Uterus (tissue), 4 donors: ENCODE measurements at places on chromosomes 7 and 10. TPM values are rescaled to one million over a fixed set of nuclear protein-coding genes. Genes with fewer than 3 reads are reported as not detected.

C10orf53 gene
- not detected for total RNA-seq

DNA sequence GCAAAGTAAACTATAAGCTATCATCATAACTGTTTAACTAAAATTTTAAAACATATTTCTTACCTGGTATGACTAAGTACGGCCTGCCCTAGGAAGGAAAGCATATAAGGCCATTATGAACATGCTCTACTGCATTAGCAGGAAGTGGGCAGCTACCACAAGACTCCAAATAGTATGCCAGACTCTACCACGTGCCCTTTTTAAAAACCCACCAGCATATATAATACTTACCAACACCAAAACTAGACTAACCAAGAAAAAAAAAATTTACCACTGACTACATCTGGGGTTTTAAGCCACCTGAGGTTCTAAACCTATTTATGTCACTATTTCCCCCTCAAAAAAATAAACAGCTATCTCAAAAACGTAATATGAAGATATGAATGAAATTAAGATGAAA, 30.1 kb downstream of the NUDCD3 start:
- no peak for DNase-seq

DNA sequence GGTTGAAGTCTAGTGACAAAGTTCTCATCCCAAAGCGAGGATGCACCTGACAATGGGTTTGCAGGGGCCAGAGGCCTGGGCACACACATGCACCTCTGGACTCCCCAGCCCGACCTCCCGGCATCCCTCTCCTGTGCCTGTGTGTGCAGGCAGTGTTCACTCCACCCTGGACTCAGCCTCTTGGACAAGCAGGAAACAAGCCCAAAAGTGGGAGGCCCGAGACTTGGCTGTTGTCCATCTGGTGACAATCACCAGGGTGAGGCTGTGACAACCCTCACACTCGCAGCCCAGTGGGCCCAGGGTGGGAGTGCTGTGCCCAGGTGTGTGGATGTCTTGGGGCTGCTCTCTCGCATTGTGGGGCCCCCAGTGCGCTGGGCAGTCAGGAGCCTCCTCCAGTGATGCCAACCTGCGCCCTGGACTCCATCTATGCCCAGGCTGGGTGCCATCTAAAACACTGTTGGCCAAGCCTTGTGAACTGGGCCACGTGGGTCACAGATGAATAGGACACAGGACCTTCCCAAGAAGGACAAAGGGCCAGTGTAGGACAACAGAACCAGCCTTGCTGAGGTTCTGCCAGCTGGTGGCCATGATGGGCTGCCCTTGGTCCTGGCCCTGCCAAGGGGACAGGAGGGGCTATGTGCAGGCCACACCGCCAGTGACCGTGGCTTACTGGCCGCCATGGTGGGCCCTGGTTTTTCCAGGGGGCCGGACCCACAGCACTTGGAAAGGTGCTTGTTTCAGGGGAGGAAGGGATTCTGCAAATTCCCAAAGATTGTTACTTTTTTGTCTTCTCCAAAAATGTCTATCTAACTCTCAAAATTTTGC, 144.3 kb downstream of the TCERG1L start:
- no peak for DNase-seq

DNA sequence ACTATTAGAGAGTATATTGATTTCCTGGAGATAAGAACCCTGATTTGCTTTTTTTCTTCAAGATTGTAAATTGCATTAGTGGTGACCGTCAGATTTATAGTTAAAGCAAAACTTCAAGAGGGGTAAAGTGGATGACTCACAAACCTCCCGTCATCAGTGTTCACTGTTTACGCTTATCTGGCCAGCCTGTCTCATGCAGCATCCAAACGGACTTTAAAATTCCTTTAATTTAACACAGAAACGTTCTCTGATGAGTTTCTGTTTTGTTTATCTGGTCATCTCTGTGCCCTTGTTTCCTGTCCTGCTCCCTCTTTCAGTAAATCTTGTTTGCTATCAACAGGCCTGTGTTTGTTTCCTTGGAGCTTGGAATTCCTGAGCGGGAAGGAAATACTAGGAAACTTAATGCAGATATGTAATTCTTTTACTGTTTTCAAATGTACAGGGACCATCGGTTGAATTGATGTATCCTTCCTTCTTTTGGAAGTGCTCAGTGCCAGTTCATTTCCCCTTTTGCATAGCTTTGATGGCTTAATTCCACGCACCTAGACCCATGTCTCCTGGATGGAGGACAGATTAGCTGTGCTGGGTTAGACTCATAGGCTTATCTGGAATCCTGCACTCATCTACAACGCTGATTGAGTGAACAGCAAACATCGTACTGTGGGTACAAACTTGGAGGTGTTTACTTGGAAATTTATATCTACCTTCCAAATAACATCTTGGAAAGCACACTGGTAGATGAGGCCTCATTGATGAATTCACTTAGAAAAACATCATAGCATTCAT, 21.3 kb downstream of the PTPRE start:
- no peak for DNase-seq

- DNase-seq = peak; percentile 68
Observed at GRCh38 chr7:30800785-30801252, 29.6 kb downstream of the MINDY4 start.

DNA sequence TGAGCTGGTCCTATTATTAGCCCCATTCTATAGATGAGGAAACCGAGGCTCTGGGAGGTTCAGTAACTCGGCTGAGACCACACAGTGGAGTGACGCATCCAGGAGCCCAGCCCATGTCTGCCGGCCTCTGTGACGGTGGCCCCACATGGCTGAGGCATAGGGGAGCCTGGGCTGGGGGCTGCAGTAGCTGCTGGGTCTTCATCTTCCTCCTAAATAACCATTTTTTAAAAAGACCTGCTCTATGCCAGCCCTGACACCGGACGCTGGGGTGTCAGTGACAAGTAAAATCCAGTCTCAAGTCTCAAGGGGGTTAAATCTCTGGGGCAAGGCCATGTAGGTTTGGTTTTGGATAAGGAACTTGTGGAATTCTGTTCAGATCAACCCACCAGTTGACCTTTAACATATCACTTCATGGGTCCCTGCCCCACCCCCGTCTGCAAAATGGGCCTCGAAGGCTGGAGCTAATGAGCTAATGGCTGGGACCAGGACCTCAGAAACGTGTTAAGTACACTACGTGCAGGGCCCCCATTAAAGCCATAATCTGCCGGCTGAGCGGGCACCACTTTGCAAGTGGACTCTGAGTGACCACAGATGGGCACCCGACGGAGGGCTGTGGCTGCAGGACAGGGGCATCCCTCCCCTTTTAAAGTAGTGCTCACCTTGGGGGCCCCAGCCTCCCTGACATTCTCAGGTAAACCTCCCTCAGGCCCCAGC, 136.5 kb upstream of the UNC5B start:
- no peak for DNase-seq

DNA sequence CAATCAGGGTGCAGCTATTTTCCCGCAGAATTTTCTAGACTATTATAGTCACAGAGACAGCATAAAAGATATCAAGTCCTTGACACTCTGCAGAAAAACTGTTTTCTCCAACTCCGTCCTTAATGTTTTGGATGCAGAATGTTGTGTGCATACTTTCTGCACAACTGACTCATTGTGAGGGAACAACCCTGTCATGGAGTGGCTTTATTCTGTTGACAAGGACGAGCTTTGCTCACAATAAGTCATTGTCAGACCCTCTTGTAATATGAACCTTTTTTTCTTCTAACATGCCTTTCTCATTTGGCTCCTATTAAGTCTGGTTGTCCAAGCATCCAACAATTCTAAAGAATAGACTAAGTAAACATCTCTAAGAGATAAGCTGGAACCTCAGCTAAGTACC, 17.3 kb downstream of the ABCB4 start:
- DNase-seq = no peak

FAM24B gene
- total RNA-seq = not detected

DNA sequence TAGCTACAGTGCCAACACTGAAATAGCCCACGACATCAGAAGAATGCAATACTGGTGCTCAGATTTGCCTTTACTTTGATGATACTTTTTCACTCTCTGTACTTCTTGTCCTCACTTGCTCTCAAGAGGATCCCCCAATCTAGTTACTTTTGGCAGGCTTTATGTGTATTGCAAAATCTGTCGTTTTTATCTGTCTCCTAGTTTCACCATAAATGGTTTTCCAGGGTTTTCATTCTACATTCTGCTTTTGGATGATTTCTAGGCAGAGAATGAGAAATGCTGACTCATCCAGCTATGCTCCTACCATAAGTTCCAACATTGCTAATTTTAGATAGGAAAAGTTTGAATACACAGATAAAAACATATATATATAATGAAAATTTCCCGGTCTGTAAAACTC, 659.5 kb upstream of the NRG3 start:
- DNase-seq = no peak

GRCh38 chr7:98864731-98865453, 4.9 kb downstream of the TMEM130 start:
- DNase-seq = no peak

DNA sequence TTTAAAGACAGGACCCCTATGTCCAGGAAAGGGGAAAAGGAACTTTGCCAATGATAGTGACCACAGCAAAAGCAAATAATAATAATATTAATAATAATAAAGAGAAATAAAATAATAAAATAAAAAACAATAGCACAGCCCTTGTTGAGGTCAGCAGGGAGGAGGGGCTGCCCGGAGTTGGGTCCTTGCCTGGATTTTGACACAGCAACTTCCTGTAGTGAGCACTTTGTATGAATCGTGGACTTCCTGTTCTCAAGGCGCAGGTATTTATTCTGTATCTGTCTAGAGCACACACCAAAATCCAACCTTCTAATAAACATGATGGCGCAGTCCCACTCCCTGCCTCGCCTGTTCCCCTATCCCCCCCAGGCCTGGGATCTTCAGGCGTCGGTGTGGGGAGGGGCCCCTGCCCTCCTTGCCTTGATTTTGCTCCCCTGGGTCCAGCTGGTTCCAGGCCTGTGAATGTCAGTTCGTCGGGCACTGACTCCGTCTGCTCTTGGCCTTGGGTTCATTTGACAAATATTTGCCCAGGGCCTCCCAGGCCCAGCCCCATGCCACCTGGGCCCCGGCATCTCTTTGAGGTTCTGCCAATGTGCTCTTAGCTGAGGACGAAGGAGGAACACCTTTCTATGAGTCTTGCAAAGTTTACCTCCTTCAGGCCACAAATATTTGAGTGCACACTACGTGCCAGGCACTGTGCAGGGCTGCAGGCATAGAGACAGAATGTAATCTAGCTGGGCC, 13.9 kb downstream of the TRIM8 start:
- DNase-seq = no peak

DNA sequence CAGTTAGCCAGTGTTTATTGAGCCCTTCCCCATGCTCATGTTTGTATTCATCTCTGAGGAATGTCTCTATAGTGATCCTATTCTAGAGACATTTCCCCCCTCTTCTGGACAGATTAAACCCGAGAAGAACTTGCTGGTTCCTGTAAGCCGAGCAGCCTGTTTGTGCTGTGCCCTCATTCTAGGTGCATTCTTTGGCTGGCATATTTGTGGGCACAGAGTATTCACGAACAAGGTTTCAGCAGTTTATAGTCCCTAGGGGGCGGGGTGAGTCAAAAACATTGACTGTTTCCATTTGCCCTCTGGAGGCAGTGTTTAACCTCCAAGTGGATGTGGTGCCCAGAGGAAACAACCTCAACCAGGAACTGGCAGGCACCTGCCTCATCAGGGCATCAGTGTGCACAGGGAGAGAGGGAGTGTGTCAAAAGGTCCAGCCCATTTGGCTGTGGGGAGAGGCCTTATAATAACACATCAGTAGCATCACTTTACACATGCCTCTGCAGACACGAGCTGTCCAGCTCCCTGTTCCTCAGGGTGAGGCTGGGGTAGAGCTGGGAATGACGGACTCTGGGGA, 273.3 kb upstream of the LRGUK start:
- DNase-seq = no peak

SOSTDC1 gene
- not detected for total RNA-seq

- no peak for DNase-seq
Observed at GRCh38 chr7:150980663-150981062, 2.5 kb upstream of the KCNH2 start.

DNA sequence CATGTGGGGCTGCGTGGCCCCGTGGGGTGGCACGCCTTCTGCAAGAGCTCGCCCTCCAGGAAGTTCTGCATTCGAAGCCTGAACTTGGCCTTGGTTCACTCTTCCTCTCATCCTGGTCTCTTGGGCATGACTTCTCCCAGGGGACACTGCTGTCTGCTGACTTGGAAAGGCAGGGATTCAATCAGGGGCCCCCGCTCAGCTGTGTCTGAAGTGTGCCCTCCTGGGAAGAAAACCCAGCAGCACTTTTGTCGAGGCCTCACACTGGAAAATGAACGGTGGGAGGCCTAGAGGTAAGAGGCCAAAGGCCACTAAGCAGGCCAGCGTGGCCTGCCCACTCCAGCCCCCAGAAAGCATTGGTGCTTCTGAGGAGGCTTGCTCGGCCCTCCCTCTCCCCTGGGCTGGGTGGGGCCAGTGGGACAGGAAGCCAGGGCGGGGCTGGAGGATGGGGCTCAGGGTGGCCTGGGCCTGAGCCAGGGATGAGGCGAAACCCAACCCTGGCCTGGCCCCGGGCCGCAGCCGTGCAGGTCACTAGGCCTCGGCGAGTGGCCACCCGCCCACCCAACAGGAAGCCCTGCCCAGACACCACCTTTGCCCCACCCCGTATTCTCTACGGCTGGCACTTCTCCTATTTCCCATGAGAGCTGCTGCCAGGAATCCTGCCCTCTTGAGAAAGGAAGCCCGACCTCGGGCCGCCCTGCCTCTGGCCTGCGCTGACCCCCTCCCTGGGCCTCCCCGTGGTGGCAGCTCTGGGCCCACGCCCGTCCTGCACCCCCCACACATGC, 81.1 kb downstream of the ZMIZ1 start:
- DNase-seq = peak; percentile 82

DNA sequence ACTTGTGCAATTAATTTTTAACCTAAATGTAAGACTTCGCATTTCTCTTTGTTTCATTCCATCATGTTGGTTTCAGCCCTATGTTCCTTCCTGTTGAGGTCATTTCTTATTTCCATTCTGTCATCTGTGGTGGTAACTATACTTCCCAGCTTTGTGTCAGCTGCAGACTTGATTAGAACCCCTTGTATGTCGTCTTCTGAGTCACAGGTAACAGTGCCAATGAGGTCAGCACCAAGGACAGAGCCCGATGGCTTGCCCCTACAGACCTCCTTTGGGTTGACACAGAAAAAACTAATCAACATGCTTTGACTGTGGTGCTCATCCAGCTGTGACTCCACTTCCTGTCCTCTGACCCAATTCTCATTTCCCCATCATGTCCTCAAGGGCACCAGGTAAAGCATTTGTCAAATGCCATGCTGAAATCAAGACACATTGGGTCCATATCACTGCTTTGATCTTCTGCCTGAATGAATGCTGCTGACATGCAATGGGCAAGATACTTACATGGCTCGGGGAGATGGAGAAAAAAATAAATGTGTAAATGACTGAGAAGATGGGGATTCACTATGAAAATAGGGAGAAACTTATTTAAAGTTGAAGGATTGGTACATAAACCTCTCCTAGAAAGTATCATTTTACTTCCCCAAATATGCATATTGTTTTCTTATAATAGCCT, 25.6 kb upstream of the CRTAC1 start:
- no peak for DNase-seq

- DNase-seq = no peak
Observed at GRCh38 chr7:36400606-36401005, 10.9 kb downstream of the ANLN start.

- no peak for DNase-seq
Observed at GRCh38 chr7:41698114-41698513, 4.8 kb downstream of the INHBA start.

SLC25A28 gene
- total RNA-seq = 54.7 TPM
